ENCODE measurements at places on chromosomes 3 and 15.
A peak's percentile ranks its signal among the peaks of the same experiment; 100 is the strongest.

GRCh38 chr3:172129850-172130716 is 90.7 kb downstream of the FNDC3B start:
- DNase-seq = no peak

DNA sequence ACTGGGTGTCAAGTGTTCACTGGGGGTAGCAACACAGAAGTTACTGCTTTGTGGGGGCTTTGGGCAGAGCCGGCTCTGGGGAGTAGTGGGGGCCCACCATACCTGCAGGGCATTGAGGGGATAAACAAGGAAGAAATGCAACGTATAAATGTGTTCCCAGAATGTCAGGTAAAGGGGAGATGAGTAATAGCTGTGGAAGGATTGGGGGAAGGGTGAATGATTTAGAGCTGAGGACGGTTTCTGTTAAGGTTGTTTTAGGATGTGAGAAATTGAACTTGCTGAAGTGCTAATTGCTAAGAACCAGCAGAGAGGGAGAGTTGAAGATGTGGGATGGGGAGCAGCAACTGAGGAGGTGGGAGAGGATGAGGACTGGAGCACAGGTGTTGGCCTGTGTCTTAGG is 10.7 kb downstream of the SCG5 start:
- DNase-seq = no peak

DNA sequence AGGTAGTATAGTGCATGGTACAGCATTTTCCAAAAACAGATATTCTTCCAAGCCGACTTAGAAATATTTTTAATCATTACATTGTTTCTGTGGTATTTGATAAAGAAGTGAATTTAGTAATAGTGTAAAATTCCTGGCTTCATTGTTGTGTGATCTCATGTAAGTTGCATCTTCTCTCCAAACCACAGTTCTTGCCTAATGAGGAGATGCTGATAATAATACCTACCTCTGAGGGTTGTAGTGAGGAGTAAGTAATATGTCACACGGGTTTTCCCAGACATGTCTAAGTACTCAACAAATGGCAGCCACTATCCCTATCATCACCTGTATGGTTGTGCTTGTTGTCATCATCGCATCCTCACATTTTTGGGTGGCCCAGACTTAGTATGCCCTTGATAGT is 167.3 kb downstream of the SLCO3A1 start:
- DNase-seq = no peak

GRCh38 chr3:34374521-34374920 is 576.1 kb downstream of the PDCD6IP start:
- no peak for DNase-seq

DNA sequence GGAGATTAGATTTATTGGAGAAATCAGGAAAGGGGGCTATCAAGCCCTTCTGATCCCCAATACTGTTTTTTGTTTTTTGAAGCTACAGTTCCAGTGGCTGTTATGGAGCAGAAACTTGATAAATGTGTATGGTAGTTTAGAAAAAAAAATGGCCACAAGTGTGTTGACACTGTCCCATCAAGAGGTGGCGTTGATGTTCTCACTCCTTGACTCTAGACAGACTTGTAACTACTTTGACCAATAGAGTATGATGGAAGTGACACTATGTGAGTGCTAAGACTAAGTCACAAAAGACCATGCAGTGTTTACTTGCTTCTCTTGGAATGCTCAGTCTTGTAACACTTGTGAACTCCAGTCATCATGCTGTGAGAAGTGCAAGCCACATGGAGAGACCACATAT is 356.7 kb downstream of the PDCD6IP start:
- no peak for DNase-seq

DNA sequence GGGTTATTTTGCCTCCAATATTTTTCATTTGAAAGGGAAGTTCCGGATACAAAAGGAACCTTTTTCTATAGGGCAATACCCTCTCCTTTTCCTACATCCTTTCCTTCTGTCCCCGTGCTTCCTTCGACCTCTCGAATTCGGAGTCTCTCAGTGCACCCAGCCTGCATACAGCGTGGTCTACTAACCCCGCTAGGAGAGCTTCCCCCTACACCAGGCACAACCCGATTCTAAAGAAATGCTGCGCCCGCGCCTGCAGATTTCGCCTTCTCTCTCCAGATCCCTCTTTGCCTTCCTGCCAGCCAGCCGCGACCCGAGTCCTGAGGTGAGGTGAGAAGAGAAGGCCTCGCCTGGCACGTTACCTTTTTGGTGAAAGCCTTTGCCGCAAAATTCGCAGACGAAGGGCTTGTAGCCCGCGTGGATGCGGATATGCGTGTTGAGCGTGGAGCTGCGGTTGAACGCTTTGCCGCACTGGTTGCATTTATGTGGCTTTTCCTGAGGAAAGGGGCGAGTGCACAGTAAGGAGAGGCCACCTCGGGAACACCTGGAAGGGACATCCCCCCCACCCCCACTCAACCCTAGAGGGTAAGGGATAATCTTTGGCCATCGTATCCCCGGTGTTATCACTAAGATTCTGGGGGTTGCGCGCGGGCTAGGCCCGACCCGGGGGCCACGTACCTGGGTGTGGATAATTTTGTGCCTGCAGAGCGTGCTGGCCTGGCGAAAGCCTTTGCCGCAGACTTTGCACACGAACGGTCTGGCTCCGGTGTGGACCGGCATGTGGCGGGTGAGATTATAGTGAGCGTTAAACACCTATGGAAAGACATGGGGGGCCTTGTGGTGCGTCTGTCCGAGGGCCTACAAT is 2.3 kb downstream of the FEZF2 start:
- no peak for DNase-seq

DNA sequence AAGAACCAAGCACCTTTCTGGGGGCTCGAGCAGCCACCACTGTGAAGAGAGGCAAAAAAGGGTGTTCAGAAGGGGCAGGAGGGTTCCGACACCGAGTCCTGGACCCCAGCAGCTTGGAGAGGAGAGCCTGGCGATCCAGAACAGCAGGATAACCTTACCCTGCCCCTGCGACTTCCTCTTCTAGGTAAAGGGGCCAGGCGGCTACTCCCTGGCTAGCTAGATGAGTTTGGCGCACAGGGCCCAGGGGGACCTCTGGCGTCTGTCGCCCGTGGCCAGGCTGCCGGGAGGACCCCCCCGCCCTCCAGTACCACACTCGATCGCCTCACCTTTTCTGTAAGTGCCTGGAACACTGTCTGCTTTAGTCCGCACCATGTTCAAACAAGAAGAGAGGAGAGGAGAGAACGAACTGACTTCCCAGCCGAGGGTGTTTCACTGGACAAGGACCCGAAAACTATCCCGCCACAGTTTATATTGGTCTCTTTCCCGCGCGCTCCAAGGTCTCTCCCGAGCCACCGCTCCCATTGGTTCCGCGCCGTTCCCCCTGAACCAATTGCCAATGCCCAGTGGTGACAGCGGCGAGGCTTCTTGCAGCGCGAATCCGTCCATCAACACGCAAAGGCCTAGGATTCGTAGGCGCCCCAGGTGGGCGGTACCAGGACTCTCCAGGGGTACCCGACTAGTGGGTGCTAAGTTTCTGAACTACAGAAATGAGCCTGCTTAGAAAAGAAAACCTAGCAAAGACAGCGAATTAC is at the start of gene PCLAF:
PCLAF (minus strand) TSS at position 442 of the 752 bp plus-strand sequence; CDS start at position 372, 70 bp downstream.
- peak; percentile 76 for DNase-seq

DNA sequence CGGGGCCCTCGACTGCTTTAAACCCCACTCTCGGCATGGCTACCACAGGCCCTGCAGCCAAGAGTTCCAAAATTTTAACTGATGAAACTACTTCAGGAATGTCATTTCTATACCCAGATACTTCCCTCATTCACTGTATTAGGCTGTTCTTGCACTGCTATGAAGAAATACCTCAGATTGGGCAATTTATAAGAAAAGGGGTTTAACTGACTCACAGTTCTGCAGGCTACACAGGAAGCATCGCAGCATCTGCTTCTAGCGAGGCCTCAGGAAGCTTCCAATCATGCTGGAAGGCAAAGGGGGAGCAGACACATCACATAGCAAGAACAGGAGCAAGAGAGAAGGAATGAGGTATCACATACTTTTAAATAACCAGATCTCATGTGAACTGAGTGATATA is 21.6 kb upstream of the ALCAM start:
- no peak for DNase-seq

- DNase-seq = no peak
Observed at GRCh38 chr15:88740356-88740755, 62.9 kb upstream of the ACAN start.

- no peak for DNase-seq
Observed at GRCh38 chr3:48268936-48269561, 28.1 kb downstream of the ZNF589 start.

DNA sequence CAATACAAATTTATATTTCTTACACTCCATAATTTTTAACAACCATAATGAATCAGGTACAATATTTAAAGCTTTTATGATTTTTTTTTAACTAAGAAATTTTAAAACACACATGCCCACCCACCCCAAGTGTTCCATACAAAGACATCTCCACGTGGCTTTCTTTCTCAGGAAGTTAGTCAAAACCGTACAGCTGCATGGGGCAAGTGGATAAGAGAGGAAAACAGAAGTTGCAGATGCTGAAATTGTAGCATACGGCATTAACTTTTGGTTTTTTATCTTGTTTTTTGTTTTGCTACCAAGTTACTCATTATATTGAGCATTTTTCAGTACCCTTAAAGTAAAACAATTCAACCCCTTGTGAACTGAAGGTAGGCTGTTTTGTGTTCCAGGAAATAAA is 14.8 kb downstream of the GNB4 start:
- DNase-seq = no peak

DNA sequence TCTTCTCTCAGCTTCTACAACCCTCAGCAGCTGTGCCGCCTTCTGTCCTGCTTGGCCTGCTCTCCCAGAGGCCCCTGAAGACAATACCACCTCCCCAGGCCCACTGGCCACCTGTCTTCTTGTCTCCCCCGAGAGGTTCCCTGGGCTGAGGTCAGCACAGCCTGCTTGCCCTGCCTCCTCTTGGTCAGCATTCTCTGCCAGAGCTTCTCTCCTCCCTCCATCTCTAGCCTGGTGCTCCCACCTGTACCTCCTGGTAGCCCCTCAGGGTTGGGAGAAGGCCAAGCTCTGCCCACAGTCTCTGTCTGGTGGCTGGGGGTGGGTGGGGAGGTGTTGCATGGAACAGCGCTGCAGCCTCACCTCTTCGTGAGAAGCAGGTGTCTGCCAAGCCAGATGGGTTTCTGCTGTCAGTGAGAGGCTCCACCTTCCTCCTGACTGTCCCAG is 5.6 kb upstream of the ISLR start:
- no peak for DNase-seq

- no peak for DNase-seq
Observed at GRCh38 chr15:36914466-36914865, 185.9 kb downstream of the MEIS2 start.

DNA sequence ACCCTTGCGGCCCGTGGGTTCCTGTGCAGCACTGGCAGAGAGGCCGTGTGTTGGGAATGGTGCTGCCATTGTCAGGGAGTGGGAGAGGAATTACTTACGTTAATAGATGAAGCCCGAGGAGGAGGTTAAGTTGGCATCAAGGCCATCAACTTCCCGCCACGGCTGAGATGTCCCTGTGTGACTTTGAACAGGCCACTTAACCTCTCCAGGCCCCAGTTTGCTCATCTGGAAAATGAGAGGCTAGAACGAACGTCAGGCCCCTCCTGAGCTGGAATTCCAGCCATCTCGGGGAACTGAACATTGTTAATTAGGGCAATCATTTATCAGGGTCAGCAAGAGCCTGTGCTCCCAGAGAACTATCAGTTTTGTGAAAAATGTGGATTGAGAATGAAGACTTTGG is 91.4 kb upstream of the MYZAP start:
- no peak for DNase-seq

- DNase-seq = no peak
Observed at GRCh38 chr15:44066211-44066827, 128.8 kb downstream of the FRMD5 start.
